ENCODE measurements at places on chromosomes 11 and 22. TPM values are rescaled to one million over a fixed set of nuclear protein-coding genes. Genes with fewer than 3 reads are reported as not detected.

SLC5A4 gene
- not detected for total RNA-seq

NLRP10 gene
- total RNA-seq, result 0.23 TPM

OR5P2 gene
- not detected for total RNA-seq

OR51L1 gene
- not detected for total RNA-seq

ASPHD2 gene
- total RNA-seq, result 3.7 TPM
